ENCODE measurements at places on chromosomes 12 and 14.

- no peak for DNase-seq
Observed at GRCh38 chr12:98725476-98726247, 80.6 kb downstream of the APAF1 start.

DNA sequence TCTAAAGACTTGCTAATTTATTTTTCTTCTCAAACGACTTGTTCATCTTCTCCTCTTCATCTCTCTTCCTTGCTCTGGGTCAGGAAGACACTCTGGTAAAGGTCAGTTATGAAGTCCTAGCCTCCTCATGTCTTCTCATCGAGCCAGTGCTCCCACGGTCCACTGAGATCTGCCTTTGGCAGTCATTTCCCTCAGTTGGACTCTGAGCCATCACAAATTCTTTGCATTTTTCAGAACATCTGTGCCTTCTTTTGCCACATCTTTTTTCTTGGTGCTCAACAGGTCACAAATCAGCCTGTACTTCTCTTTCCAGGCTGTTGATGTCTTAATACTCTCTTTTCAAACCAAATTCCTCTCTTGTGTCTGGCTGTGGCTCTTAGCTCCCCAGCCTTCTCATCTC lies 49.7 kb downstream of the IGF1 start:
- DNase-seq = no peak

DNA sequence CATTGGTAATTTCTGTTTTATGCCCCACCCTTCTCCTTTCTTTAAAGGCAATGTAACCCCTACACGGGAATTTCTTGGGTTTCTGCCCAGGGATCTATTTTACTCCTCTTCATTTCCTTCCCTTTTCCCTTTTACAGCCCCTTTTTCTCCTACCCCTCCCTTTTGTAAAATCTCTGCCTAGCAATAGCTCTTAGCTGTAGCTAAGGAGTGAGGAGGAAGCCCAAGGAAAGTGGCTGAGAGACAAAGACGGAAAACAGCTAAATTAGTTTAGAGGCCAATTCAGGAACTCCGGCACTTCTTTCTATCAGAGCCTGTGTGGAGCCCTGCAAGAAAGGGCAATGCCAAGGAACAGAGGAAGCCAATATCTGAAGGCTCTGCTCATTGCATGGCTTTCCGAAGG lies 40.3 kb downstream of the SOCS2 start:
- no peak for DNase-seq

- no peak for DNase-seq
Observed at GRCh38 chr12:29278673-29279420, 102.1 kb downstream of the ERGIC2 start.

- DNase-seq = no peak
Observed at GRCh38 chr14:64746298-64747250, 42.4 kb downstream of the PLEKHG3 start.

- no peak for DNase-seq
Observed at GRCh38 chr14:50085570-50086320, 30.6 kb downstream of the VCPKMT start.

GRCh38 chr14:53265025-53265424 lies 111.9 kb upstream of the DDHD1 start:
- DNase-seq = no peak

DNA sequence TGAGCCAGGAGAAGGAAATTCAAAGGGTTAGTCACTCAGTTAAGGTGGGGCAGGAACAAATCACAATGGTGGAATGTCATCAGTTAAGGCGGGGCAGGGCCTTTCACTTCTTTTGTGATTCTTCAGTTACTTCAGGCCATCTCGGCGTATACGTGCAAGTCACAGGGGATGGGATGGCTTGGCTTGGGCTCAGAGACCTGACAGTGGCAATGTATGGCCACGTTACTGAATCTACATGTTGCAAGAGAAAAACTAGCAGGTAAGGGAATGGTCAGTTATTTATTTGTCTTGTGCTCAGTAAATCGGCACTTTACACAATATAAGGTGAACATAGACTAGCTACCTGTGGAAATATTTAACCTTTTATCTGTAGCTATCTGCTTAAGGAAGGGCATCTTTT lies 11.9 kb downstream of the SLCO1B3 start:
- DNase-seq = no peak

DNA sequence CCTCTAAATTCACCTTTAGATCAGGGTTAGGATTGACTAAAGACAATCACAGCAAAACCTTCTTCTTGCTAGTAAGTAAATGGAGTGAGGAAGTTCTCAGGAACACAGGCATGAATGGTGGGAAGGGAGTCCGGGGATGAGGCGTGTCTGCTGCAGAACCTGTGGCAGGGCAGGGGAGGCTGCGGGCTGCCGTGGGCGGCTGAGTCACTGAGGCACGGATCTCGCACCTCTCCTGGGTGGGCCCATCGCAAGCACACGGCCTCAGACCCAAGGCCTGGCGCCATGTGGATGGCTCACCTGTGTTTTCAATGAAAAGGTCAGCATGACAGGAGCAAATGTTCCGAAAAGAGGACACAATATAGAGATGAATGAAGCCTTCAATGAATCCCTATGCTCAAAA lies 85.4 kb downstream of the PIWIL1 start:
- DNase-seq = no peak

- no peak for DNase-seq
Observed at GRCh38 chr12:105659355-105660075, 329.0 kb downstream of the C12orf75 start.

- no peak for DNase-seq
Observed at GRCh38 chr12:132641811-132642650, 23.5 kb downstream of the P2RX2 start.

GRCh38 chr12:92505254-92506231 lies 197.2 kb upstream of the PLEKHG7 start:
- no peak for DNase-seq

- no peak for DNase-seq
Observed at GRCh38 chr14:73749706-73750530, 35.7 kb upstream of the PNMA1 start.

- DNase-seq = no peak
Observed at GRCh38 chr12:93130366-93131054, 201.4 kb upstream of the EEA1 start.

DNA sequence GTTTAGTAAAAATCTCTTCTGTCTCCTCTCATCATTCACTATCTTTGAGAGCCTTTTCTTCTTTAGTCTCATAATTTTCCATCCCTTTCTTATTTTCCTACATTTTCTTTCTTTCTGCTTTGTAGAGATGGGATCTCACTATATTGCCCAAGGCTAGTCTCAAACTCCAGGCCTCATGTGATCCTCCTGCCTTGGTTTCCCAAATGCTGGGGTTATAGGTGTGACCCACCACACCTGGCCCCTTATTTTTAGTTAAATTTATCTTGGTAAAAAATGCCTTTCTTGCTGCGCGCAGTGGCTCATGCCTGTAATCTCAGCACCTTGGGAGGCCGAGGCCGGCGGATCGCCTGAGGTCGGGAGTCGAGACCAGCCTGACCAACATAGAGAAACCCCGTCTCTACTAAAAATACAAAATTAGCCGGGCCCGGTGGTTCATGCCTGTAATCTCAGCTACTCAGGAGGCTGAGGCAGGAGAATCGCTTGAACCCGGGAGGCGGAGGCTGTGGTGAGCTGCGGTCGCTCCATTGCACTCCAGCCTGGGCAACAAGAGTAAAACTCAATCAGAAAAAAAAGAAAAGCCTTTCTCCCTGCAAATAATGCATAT lies 996 bp downstream of the SLC2A3 start:
- no peak for DNase-seq

- peak; percentile 52 for DNase-seq
Observed at GRCh38 chr14:99649219-99649618, 4.3 kb downstream of the HHIPL1 start.

DNA sequence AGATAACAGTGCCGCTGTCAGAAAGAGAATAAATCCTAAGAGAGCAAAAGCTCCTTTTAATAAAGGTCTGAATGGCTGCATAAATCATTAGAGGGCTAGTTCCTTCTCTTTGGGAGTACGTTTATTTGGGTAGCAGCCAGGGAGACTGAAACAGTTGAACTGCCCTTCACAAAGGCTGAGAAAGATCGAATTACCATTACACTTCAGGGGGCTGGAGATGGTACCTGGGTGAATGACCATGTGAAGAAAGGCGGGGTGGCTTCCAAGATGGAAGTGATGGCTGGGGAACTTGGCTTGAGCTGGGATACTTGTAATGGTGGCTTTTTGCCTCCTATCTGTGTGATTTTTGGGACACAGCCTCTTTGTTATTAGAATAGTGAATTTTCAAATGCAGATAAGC lies 1.7 kb upstream of the FGD4 start:
- DNase-seq = no peak

- no peak for DNase-seq
Observed at GRCh38 chr12:115584156-115584555, 693.3 kb downstream of the MED13L start.

- no peak for DNase-seq
Observed at GRCh38 chr12:12881151-12881909, 10.0 kb upstream of the GPRC5A start.

DNA sequence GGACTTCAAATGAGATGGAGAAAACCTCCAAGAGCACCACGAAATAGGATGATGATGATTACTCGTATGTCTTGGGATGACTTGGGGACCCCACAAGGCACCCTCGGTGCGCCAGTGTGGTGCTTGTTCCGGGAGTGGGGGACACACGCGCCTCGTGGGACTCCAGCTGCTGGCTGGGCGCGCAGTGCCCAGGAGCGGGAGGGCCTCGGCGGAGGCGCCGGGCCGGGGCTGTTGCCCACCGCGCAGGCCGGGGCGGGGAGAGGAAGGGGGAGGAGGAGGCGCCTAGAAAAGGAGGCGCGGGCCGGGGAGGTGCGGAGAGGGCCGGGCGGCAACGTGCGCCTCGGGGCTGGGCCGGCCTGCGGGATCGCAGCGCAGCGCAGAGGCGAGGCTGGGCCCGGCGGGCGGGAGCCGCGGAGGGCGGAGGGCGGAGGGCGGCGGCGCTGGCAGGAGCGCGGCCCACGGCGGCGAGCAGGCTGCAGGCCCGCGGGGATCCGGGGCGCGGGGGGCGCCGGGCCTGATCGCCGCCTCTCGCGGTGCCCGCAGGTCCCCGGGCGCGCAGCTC lies at the start of gene RFLNA:
TSS of gene RFLNA (plus strand) at position 314 of the 562 bp plus-strand sequence. CDS start 337 bp downstream, outside the sequence.
- DNase-seq = no peak

DNA sequence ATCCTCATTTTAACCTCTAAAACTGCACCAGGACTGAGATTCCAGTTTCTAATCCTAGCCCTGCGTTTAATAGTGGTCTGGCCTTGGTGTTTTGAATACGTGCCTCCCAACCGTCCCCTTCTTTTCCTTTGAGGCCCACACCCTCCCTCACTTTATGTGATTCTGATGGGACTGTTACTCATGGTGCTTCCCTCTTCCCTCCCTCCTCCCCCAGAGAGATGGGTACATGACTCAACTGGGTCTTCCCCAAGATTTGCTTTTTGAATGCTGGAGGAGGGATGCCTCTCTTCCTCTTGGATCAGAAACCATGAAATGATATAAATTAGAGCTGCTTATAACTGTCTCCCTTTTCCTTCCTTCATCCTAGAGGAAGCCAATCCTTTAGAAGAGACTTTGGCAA lies 8.2 kb upstream of the PPP2R5E start:
- no peak for DNase-seq

DNA sequence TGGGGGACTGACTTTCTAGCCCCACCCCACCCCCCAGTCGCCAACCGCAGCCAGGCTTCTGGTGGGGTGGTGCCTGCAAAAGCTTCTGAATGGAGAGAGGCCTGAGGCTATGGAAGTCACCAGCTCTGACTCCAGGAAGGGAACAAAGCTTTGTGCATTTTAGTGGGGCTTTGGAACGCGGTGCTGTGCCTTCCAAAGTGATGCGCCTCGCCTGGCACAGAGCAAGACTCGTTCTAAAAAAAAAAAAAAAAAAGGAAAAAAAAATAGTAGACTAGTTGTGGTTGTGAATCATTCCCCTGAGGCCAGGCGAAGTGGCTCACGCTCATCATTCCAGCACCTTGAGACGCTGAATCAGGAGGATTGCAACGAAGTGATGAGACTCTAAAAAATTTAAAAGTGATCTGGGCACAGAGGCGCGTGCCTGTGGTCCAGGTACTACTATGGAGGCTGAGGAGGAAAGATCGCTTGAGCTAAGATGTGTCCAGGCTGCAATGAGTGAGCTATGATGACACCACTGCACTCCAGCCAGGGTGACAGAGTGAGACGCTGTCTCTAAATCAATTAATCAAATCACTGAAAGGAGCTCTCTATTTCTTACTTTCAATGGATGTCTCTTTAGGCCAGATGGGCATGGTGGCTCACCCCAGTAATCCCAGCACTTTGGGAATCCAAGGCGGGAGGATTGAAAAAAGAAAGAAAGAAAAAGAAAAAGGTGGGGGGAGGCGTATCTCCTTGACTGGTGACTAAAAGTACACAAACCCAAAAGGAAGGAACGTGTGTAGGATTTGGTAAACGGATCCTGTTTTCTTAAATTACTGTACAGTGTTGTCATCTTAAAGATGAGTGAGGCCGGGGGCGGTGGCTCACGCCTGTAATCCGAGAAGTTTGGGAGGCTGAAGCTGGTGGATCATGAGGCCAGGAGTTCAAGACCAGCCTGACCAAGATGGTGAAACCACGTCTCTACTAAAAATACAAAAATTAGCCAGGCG lies 259.6 kb upstream of the ALG10B start:
- no peak for DNase-seq

DNA sequence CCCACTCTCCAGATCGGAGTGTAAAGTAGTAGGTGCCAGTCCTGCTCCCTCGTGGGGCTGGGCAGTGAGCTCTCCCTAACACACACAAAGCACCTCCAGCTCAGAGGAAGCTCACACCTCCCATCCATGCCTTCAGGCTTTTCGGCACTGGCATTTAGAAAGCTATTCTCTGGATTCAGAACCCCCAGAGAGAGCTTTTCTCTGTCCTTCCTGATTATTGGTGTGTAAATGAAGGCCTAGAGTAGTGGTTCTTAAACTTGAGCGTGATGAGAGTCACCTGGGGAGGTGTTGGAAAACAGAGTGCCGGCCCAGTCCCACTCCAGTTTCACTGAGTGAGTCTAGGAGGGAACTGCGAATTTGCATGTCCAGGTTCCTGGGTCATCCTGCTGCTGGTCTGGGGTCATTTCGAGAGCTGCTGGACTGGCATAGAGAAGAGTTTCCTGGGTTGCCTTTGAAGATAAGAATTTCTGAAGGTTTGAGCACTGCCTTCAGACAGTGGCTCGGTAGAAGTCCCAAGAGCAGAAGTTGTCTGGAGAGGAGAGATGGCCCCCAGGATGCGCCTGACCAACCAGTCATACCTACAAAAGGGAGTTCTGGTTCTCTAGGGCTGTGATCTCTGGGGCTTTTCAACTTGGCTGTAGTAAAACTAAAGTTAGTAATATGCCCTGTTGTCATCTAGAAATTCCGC lies 15.1 kb downstream of the CD9 start:
- DNase-seq = no peak

- no peak for DNase-seq
Observed at GRCh38 chr12:53078425-53079225, 565 bp downstream of the SPRYD3 start.

DNA sequence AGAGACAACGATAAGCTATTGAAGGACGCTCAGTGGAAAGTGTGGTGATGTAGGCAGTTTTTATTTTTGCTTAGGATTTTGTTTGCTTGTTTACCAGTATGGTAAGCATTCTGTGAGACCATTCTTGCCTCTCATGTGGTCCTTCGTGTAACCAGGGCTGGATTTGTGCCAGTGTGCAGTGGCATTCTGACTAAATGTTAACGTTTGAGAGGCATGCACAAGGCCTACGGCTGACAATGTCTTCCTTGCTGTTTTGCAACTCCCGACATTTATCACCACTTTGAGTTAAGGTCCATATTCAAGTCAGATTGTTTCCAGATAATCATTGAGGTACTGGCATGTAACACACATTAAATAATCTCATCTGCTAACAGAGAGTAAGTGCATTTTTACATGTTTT lies 102.3 kb upstream of the BCAT1 start:
- DNase-seq = no peak

- no peak for DNase-seq
Observed at GRCh38 chr14:94671870-94672444, 59.8 kb downstream of the SERPINA3 start.
